ENCODE measurements at places on chromosomes 2 and 18. TPM values are rescaled to one million over a fixed set of nuclear protein-coding genes. Genes with fewer than 3 reads are reported as not detected.

The GPR35 gene
- 10.1 TPM for polyA plus RNA-seq

The KCNIP3 gene
- polyA plus RNA-seq = 6.5 TPM

The SIX3 gene
- not detected for polyA plus RNA-seq

The RUFY4 gene
- 1.5 TPM for polyA plus RNA-seq

DNA sequence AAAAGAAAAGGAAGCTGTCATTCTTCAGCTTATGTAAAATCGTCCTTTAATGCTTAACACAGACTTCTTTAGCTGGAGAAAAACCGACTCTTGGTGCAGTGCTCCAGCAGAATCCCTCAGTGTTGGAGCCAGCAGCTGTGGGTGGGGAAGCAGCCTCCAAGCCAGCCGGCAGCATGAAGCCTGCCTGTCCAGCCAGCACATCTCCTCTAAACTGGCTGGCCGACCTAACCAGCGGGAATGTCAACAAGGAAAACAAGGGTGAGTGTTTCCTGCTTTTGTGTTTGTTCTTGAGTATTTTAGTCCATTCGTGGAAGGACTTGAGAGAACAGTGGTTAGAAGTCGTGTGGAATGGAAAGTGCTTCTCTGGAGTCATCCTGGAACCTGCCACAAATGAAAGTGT, 38.9 kb downstream of the KDM3A start:
- no peak overlapping the region for H3K27ac ChIP-seq
- no peaks in the 10 kb centered on the region for H3K4me1 ChIP-seq
- H3K36me3 ChIP-seq = peaks cover 21% of the 10 kb centered on the region

DNA sequence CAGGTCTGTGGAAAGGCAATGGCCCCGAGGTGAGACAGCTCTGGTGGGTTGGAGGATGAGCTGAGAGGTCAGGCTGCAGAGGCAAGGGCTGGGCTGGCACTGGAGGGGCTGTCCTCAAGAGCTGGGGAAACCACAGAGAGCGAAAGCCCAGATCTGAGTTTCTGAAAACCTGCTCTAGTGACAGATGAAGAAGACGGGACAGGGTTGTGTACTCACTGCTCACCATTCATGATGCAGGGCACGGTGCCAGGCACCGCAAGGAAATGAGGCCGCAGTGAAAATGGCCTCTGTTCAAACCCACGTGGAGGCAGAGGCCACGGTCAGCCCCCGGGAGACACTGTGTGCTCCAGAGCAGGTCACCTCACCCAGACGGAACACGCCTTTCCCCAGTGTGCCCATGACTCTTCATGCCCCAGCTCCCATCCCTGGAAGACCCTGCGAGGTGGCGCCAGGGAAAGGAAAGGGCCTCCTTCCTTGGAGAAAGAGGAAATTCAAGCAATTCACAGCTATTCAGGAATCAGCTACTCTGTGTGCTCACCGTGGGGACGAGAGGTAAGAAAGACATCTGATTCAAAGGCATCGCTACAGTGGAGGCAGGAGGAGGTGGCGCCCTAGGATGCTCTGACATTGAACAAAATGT, 24.3 kb upstream of the ID2 start:
- no peaks in the 10 kb centered on the region for H3K36me3 ChIP-seq
- no peak overlapping the region for H3K27ac ChIP-seq
- peaks cover 17% of the 10 kb centered on the region for H3K4me1 ChIP-seq
- no peak overlapping the region for H3K4me3 ChIP-seq
- no peak for DNase-seq
- H3K27me3 ChIP-seq = no peaks in the 10 kb centered on the region

DNA sequence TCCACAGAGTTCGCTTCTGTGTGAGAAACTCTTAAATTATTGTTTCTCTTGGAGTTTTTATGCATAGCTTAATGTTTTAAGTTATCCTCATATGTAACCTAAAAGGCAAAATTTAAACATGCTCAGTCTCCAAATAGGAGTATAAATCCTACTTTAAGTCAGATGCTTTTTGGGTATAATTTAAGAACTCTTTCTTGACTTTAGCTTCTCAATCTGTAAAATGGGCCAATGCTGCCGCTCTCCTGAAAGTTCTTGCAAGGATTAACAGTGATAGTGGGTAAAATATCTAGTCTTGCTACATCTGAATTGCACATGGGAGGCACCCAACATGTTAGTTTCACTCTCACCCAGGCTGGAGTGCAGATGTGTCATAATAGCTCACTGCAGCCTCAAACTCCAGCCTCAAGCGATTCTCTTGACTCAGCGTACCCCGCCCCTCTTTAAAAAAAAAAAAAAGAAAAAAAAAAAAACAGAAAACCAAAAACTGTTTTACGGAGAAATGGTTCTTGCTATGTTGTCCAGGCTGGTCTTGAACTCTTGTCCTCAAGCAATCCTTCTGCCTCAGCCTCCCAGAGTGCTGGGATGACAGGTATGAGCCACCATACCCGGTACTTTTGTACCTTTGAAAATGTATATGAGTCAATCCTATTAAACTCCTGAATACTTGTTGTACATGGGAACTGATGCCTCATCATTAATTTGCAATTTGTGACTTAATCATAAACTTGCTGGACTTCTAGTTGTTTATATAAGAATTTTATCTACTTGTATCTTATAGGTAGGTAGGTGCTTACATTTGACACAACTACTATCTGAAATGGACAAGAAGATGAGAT, 1.8 kb downstream of the FBXO48 start:
- no peaks in the 10 kb centered on the region for H3K27me3 ChIP-seq
- H3K4me1 ChIP-seq = peaks cover 9% of the 10 kb centered on the region
- no peaks in the 10 kb centered on the region for H3K36me3 ChIP-seq
- H3K4me3 ChIP-seq = no peak overlapping the region
- no peak for DNase-seq
- H3K27ac ChIP-seq = no peak overlapping the region

GRCh38 chr2:218885981-218886947, 5.6 kb downstream of the WNT10A start:
- no peak for DNase-seq
- peaks cover 45% of the 10 kb centered on the region for H3K27me3 ChIP-seq
- H3K27ac ChIP-seq = no peak overlapping the region
